ENCODE measurements at places on chromosomes 7 and 10.

GRCh38 chr7:44143646-44144250 is 2.6 kb upstream of the MYL7 start:
- no peak for DNase-seq

- no peak for DNase-seq
Observed at GRCh38 chr7:16616122-16616521, 29.4 kb downstream of the ANKMY2 start.

DNA sequence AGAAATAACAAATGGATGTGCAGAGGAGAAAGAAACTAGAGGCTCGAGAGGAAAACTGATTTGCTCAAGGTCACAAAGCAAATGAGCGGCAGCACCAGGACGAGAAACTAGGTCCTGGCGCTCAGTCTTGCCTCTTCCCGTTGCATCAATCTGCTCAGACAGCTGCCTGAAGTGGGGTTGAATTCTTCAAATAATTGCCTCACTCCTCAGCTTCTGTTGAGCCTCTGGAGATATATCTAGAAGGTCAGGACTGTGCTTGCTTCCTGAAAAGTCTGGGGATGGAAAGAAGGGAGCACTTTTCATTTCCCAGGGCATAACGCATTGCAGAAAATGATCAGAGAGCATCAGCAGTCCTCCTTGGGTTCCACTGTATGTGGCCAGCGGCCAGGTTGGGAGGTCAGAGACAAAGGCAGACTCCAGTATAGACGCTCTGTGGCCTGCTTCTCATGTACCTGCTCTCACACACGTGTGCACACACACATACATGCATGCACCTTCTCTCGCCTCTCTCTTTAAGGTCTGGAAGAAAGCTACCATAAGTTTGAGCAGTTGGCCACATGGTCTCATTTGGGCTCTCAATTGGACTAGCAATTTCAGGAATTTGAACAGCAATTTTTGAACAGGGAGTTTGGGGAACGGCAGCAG is 83.7 kb upstream of the DUSP5 start:
- no peak for DNase-seq

GRCh38 chr10:14875941-14876340 is 2.7 kb upstream of the SUV39H2 start:
- DNase-seq: no peak

- no peak for DNase-seq
Observed at GRCh38 chr7:112283382-112283910, 77.0 kb downstream of the ZNF277 start.

GRCh38 chr7:159227433-159227832 is 82.8 kb upstream of the VIPR2 start:
- DNase-seq: no peak

DNA sequence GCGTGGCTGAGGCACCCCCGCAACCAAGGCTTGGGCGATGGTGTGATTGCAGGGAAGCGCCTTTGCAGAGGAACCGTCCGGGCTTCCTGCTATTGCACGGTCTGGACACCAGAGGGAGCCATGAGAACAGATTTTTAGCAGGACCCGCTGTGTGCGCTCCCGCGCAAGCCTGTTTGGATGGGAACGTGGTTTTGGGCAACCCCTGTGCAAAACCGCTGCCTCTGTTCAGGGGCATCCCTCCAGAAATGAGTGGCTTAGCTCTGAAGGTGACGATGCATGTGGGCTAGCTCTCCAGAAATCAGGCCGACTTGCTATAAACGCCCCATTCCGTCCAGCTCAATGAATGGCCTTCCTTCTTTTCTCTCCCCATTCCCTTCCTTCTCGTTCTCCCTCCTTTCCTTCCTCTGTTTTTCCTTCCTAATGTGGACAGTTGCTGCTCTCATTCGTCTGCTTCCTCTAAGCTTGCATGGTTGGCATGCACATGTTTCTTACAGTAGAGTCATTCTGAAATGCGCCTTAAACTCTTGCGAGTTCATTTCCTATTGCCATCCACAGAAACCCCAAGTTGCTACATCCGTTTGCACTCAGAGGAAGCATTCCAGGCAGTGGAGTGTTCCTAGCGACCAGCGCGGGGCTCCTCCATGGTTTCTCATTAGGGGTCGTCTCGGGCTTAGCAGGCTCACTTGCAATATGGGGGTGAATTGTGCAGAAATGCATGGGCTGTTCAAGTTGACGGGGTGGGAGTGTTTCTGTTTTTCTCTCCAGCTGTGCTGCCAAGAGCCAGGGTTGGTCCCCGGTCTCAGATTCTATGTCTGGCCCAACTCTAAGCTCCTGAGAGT is 302.5 kb upstream of the GALNT17 start:
- peak; percentile 65 for DNase-seq

DNA sequence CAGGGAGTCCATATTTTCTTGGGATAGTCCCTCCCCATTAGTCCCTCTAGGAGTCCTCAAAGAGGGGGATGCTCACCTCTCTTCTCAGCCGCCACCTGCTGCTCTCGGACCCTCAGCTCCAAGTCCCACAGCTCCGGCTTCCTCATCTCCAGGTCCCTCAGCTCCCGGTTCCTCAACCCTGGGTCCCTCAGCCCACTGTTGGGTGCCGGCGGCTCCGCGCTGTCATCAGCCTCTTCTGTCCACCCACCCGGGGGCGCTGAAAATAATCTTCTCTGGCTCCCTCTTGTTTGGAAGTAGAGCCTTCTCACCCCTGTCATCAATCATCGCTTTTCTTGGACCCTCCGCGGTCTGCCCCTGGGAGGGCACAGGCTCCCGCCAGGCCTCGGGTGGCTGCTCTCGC is 13.3 kb upstream of the CNNM1 start:
- no peak for DNase-seq
